CD8-positive, alpha-beta memory T cell (primary cell): ENCODE measurements at places on chromosomes 16 and 17. TPM values are rescaled to one million over a fixed set of nuclear protein-coding genes. Genes with fewer than 3 reads are reported as not detected.

PSKH1 gene
- polyA plus RNA-seq, result 27.0 TPM

DNA sequence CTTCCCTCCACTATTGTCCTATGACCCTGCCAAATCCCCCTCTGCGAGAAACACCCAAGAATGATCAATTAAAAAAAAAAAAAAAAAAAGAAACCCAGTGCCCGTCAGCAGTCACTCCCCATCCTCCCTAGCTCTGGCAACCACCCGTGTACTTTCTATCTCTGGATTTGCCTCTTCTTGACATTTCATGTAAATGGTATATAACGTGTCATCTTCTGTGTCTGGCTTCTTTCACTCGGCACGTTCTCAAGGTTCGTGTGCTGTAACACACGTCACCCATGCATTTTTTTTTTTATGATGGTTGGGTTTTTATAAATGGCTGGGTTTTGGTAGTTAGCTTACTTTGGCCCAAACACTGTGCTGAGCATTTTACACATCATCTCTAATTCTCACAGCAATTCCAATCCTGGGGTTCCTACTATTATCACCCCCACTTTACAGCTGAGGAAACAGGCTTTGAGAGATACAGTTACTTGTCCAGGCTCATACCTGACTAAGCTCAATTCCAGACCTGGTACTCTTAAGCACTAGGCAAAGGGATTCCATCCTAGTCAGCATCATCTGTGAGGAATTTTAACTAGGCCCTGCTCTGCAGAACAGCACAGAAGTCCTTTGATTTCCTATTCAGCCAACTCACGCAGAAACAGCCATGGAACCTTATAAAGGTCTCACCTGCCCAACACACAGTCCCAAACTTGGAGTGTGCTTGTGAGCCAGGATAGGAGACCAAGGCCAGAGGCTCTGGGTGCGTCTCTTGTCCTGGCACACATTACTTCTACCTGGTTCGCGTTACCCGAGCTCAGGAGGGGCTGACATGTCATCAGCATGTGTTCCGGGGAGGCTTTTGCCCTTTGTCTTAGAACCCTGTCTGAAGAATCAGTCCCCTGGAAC lies 11.7 kb downstream of the NDUFAB1 start:
- no peak overlapping the region for H3K27ac ChIP-seq
- no peaks in the 10 kb centered on the region for H3K4me1 ChIP-seq
- no peak for DNase-seq
- no peaks in the 10 kb centered on the region for H3K27me3 ChIP-seq

GRCh38 chr17:18319604-18320256 lies 4.6 kb downstream of the SMCR8 start:
- no peak for DNase-seq
- H3K4me1 ChIP-seq, result peaks cover 49% of the 10 kb centered on the region
- H3K27me3 ChIP-seq, result no peaks in the 10 kb centered on the region
- H3K27ac ChIP-seq, result no peak overlapping the region
- H3K4me3 ChIP-seq, result no peak overlapping the region

- H3K27ac ChIP-seq, result peak overlapping the region; percentile 24
- DNase-seq, result no peak
- no peak overlapping the region for H3K4me3 ChIP-seq
- no peaks in the 10 kb centered on the region for H3K4me1 ChIP-seq
- no peaks in the 10 kb centered on the region for H3K27me3 ChIP-seq
Measured at GRCh38 chr17:73292031-73292531, 19.7 kb downstream of the CDC42EP4 start.

- H3K4me3 ChIP-seq, result no peak overlapping the region
- no peak overlapping the region for H3K27ac ChIP-seq
- H3K4me1 ChIP-seq, result peaks cover 15% of the 10 kb centered on the region
- DNase-seq, result no peak
- H3K36me3 ChIP-seq, result no peaks in the 10 kb centered on the region
- H3K27me3 ChIP-seq, result no peaks in the 10 kb centered on the region
Measured at GRCh38 chr16:56647641-56648431, 3.9 kb upstream of the MT1B start.
